ENCODE measurements at places on chromosomes 12 and 14.

DNA sequence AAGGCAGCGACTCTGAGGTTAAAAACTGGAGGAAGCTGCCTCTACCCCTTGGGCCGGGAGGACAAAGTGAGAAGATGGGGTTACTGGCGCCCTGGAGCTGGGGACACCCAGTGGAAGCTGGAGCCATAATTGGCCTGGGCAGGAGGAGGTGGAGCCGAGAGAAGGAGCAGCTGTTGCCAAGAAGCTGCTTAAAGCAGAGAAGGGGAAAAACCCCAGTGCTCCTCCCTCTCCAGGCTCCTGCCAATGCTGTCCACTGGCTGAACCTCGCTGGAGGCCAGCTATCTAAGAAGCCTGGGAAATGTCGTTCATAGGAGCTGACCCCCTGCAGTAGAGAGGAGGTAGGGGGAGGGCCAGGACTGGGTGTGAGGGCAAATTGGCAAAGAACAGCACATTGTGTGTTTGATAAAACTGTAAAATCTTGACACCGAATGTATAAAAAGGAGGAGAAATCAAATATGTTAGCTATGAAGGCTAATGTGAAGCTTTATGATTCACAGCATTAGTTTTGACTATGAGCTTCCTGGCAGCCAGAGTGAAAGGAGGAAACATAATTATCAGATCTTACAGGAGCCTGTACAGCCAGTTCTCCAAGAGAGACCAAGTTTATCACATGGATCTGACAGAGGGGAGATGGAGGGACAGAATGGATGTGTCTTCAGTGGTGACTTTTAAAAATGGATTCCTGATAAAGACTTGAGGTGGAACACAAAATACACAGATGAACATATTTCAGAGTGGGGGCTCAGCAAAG, 9.5 kb downstream of the HHIPL1 start:
- no peak for DNase-seq
- H3K27me3 ChIP-seq = peaks cover 63% of the 10 kb centered on the region
- no peaks in the 10 kb centered on the region for H3K4me1 ChIP-seq
- H3K36me3 ChIP-seq = no peaks in the 10 kb centered on the region

DNA sequence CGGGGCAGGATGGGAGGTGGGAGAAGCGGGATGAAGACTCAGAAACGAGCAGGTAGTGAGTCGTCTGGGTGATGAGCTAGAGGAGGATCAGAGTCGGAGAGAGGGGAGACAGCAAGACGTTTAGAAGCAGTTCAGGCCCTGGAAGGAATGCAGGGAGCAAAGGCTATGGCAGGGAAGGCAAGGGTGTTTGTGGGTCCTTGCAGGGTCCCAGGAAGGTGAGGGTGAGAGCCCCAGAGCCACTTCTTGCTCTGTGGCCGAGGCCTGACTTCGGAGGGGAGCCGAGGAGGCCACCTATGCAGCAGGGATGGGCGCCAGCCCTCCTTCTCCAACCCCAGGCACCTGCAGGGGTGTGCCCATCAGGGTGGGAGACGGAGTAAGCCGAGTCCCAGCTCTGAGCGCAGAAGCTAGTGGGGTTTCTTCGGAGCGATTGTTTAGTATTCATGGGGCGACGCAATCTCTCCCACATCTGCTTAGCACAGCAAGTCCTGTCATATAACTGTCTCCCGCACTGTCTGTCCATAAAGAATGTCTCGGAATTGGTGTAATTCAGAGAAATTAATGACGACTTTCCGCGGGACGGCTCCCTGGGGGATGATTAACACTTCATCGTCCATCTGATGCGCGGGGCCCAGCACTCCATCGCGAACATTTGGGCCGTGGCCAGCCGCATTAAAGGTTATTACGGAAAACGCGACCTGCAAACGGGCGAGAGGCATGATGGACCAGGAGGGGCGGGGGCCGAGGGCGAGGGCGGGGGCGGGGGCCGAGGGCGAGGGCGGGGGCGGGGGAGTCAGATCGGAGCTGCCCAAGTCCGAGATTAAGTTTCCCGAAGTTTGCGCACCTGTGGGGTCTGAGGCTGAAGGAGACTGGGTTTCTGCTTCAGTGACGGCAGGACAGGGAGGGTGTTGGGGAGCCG, 12.2 kb upstream of the CALCOCO1 start:
- no peak for DNase-seq
- no peak overlapping the region for H3K27ac ChIP-seq
- H3K4me1 ChIP-seq = peaks cover 16% of the 10 kb centered on the region

DNA sequence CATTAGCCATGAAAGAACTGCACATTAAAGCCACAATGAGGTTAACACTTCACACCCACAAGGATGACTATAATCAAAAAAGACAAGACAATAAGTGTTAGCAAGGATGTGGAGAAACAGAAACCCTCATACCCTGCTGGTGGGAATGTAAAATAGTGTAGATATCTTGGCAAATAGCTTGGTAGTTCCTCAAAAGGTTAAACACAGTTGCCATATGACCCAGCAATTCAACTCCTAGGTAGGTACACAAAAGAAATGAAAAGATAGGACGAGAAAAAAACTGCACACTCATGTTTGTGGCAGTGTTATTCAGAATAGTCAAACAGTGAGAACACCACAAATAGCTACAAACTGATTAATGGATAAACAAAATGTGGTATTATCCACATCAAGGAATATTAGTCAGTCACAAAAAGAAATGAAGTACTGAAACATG, 93.5 kb downstream of the ATXN2 start:
- no peak for DNase-seq
- H3K27me3 ChIP-seq = no peaks in the 10 kb centered on the region
- no peak overlapping the region for H3K27ac ChIP-seq
- H3K4me1 ChIP-seq = peaks cover 10% of the 10 kb centered on the region

DNA sequence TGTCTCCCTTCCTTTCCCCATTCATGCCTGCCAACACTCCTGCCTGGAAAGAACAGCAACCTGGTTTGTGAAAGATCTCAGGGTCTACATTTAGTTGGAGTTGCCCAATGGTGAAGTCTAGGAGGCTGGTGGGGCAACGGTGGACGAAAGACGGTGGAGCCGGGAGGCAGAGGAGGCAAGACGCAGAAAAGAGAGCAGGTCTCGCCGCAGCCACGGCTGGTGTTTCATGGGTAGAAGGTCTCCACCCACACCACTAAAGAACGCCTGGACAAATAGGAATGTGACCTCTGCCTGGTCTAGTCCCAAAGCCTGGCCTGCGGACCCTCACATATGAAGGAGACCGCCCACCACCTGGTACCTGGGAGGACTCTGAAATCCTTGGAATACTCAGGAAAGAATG, 185.6 kb downstream of the ALG10 start:
- no peak overlapping the region for H3K4me3 ChIP-seq
- no peak for DNase-seq
- H3K27me3 ChIP-seq = no peaks in the 10 kb centered on the region

GRCh38 chr14:103292426-103293374, 41.3 kb upstream of the EIF5 start:
- no peaks in the 10 kb centered on the region for H3K36me3 ChIP-seq
- peak; percentile 81 for DNase-seq
- no peak overlapping the region for H3K27ac ChIP-seq
- H3K27me3 ChIP-seq = peaks cover 46% of the 10 kb centered on the region
- H3K4me1 ChIP-seq = no peaks in the 10 kb centered on the region

DNA sequence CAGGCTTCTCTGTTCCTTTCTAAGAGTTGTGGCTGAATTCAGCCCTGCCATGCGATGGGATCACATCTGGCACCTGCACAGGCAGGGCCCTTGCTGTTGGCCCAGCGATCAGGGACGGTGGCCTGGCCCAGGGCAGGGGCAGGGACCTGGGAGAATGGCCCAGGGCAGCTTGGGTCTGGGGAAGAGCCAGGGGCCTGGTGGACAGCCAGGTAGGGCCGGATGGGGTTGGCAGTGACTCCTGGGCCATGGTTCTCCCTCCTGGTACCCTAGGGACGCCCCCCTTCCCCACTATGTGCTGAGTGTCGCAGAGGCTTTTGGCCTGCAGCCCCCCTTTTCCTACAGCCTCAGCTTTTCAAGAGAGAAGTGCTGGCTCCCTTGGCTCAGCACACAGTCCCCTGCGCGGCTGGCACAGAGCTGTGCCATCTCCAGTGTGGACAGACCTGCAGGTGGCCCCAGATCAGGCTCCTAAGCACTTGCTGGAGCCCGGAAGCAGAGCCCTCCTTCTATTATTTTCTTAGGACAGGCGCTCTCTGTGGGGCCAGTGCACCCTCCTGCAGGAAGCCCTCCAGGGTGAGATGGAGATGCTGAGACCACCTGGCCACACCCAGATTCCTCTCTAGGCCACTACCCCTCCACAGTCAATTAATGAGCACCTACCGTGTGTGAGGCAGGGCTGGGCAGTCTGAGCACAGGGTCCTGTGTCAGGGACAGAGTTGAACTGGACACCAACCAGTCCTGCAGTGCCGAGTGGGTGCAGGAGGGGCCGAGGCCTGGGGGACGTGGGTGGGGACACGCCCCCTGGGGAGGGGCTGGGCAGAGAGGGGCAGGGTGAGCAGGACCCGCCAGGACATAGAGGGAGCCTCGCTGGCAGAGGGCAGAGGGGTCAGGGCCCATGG, 267.6 kb downstream of the ADGRD1 start:
- no peaks in the 10 kb centered on the region for H3K36me3 ChIP-seq
- peaks cover 39% of the 10 kb centered on the region for H3K27me3 ChIP-seq
- H3K27ac ChIP-seq = no peak overlapping the region
- H3K4me3 ChIP-seq = no peak overlapping the region

GRCh38 chr12:124939079-124939420, 24.6 kb upstream of the UBC start:
- H3K4me3 ChIP-seq = no peak overlapping the region
- peaks cover 11% of the 10 kb centered on the region for H3K36me3 ChIP-seq
- no peak overlapping the region for H3K27ac ChIP-seq
- peaks cover 24% of the 10 kb centered on the region for H3K4me1 ChIP-seq
- H3K27me3 ChIP-seq = no peaks in the 10 kb centered on the region

GRCh38 chr12:6866920-6867412, 365 bp upstream of the TPI1 start:
- peak overlapping the region; percentile 95 for H3K4me3 ChIP-seq
- H3K27ac ChIP-seq = peak overlapping the region; percentile 95
- DNase-seq = no peak
- H3K27me3 ChIP-seq = no peaks in the 10 kb centered on the region
- peaks cover 77% of the 10 kb centered on the region for H3K36me3 ChIP-seq

GRCh38 chr12:83404521-83404920, 717.8 kb downstream of the TMTC2 start:
- no peak overlapping the region for H3K4me3 ChIP-seq
- H3K27ac ChIP-seq = no peak overlapping the region
- no peaks in the 10 kb centered on the region for H3K36me3 ChIP-seq
- DNase-seq = no peak
- H3K4me1 ChIP-seq = no peaks in the 10 kb centered on the region
- H3K27me3 ChIP-seq = no peaks in the 10 kb centered on the region

DNA sequence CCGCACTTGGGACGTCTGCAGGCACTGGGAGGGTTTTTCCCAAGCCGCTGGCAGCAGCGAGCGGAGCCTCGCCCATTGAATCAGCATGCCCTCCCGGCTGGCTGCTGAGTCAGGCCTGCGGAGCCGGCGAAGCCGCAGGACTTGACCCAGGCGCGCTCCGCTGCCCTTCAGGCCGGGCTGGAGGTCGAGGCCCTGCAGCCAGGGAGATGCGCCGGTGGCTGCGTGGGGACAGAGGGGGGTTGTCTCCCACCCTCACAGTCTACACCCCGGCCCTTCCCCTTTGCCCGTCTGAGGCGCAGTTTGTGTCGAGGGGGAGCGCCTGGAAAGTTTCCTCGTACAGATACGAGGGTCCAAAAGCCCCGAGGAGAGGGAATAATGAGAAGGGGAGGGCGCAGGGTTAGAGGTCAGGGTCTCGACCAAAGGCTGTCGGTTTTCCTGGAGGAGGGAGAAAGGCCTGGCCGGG, 759 bp upstream of the KLC1 start:
- DNase-seq = no peak
- H3K36me3 ChIP-seq = peaks cover 6% of the 10 kb centered on the region
- peak overlapping the region; percentile 84 for H3K27ac ChIP-seq
- H3K4me3 ChIP-seq = peak overlapping the region; percentile 84

DNA sequence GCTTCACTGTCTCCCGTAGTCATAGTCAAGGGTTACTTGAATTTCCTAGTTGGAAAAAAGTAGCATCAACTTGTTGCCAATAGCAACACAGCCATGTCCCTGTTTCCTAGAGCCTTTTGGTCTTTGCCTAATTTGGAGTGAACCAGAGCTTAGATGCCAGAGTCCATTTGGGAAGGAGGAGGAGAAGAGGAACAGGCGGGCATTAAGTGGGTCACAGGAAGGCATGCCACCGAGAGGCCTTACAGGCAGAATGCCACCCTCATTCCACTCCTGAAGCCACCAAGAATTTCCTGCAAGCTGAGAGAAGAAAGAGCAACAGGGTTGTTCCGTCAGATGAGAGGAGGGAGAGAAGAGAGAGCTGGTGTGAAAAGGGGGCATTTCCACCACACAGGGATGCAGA, 339.5 kb downstream of the DPF3 start:
- DNase-seq = no peak
- H3K4me1 ChIP-seq = peaks cover 15% of the 10 kb centered on the region
- peaks cover 87% of the 10 kb centered on the region for H3K27me3 ChIP-seq
- H3K27ac ChIP-seq = no peak overlapping the region
- no peaks in the 10 kb centered on the region for H3K36me3 ChIP-seq

GRCh38 chr12:76998908-76999556, 66.3 kb downstream of the E2F7 start:
- peaks cover 3% of the 10 kb centered on the region for H3K4me1 ChIP-seq
- H3K27ac ChIP-seq = no peak overlapping the region
- no peak overlapping the region for H3K4me3 ChIP-seq
- H3K27me3 ChIP-seq = peaks cover 9% of the 10 kb centered on the region
- DNase-seq = no peak
- no peaks in the 10 kb centered on the region for H3K36me3 ChIP-seq

DNA sequence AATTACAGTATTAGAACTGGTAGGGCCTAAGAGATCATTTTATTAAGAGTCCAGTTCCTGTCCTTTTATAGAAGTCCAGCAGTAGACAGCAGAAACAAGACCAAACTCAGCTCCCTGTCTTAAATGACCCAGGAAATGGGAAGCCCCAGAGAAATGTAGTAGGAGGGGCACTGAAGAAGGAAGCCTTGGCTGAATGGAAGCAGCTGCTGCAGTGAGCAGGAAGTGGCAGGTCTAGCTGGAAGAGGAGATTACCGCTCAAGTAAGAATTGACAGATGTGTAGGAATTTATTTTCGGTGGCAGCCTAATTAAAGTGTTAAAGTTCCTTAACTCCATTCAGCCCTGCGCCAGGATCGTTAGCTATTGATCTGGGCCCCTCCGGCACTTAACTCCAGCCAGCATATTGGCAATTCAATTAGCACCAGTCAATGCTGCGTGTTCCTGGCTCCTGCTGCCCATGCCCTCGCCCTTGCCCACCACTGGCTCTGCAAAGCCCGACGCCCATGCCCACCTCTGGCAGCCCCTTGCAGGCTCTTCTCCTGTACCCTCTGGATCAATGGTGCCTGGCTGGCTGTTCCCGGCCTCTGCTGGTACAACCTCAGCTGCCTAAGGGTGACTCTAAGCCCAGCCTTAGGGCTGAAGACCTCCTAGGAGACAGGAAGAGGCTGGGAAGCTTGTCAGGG, 21.1 kb downstream of the ZFHX2 start:
- no peaks in the 10 kb centered on the region for H3K27me3 ChIP-seq
- no peak for DNase-seq
- H3K4me1 ChIP-seq = peaks cover 10% of the 10 kb centered on the region

All from activated naive CD4-positive, alpha-beta T cell treated with anti-CD3 and anti-CD28 coated beads, Interleukin-2, amount 10 ng/mL, durations not matched to agents 7 days and 5 days (primary cell).